CD8-positive, alpha-beta memory T cell (primary cell): ENCODE measurements at places on chromosomes 6 and 20. TPM values are rescaled to one million over a fixed set of nuclear protein-coding genes. Genes with fewer than 3 reads are reported as not detected.

DNA sequence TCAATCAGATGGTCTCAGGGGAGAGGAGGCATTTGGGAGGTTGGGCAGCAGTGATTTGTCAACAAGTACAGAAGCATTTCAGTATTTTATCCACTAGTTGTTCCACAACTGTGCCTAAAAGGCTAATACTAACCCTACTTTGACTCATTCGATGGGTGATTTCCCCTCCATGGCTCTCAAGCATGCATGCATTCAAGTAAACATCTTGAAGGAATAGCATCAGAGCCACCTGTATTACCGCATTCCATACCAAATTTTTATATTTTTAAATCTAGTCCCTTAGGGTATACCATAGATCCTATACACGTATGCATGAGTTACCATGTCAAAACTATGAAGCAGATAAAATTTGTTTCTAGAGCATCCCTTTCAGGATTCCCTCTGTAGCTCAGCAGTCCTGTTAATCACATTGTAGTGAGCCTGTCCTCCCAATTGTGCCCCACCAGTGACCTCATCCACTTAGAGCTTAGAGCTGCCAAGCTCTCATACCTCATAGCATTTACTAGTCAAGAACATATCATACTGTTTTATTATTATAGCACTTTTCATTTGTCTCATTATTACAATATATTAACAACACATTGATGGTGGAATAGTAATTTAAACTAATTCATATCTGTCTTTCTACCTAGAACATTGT, 213.8 kb downstream of the LAMA2 start:
- no peak overlapping the region for H3K27ac ChIP-seq
- DNase-seq: no peak
- H3K27me3 ChIP-seq: no peaks in the 10 kb centered on the region

The TRIM15 gene
- not detected for total RNA-seq

- H3K27ac ChIP-seq: no peak overlapping the region
- no peak overlapping the region for H3K4me3 ChIP-seq
- H3K27me3 ChIP-seq: no peaks in the 10 kb centered on the region
- no peak for DNase-seq
These were observed 233.1 kb upstream of the ZNF217 start for GRCh38 chr20:53826597-53827291.

DNA sequence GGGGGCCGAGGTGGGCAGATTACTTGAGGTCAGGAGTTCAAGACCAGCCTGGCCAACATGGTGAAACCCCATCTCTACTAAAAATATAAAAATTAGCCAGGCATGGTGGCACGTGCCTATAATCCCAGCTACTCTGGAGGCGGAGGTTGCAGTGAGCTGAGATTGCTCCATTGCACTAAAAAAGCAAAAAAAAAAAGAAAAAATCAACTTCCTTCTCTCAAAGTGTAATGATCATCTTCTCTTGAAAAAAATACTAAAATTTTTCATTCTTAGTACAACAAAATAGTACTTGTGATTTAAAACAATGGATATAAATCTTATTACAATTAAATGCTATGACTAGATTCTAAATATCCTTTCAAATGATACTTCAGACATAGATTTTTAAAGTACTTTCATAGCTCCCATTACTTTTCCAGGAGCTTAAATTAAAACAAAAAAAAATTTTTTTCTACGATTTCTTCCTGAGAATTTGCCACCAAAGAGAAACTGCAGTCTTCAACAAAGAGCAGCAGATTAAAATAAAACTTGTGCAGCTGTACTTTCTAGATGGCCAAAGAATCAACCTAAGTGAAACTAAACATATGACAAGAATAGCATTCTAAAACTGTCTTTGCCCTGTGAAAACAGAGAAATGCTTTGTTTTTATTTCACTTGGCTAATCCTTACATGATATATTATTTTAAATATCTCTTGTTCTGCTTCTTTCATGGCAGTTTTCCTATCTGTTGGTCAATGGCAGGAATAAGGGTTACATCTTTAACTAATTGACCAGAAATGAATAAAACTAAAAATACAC, 75.2 kb downstream of the MAP3K5 start:
- no peak overlapping the region for H3K4me3 ChIP-seq
- no peak overlapping the region for H3K27ac ChIP-seq
- H3K4me1 ChIP-seq: no peaks in the 10 kb centered on the region
- DNase-seq: no peak

DNA sequence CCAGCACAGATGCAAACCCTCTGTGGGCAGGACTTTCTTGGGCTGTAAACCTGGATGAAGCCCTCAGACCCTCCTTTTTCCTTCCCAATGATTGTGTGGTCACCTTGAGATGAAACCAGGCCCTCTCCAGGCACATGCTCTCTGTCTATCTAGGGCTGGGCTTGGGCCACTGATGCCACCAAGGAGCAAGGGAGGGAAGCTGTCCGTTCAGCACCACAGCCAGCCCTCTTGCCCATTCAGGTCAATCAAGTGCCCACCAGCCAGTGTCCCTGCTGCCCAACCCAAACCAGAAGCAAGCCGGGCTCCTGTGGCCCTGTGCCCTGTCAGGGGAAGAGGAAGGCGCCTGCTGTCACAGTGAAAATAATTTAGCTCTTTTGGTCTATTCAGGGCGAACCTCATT, 8.0 kb downstream of the STMN3 start:
- no peaks in the 10 kb centered on the region for H3K27me3 ChIP-seq
- no peak for DNase-seq
- H3K4me1 ChIP-seq: peaks cover 8% of the 10 kb centered on the region
- no peak overlapping the region for H3K4me3 ChIP-seq
- H3K27ac ChIP-seq: no peak overlapping the region

- H3K4me1 ChIP-seq: no peaks in the 10 kb centered on the region
- DNase-seq: no peak
- H3K4me3 ChIP-seq: no peak overlapping the region
These were observed 3.0 kb downstream of the SRC start for GRCh38 chr20:37348792-37349516.

DNA sequence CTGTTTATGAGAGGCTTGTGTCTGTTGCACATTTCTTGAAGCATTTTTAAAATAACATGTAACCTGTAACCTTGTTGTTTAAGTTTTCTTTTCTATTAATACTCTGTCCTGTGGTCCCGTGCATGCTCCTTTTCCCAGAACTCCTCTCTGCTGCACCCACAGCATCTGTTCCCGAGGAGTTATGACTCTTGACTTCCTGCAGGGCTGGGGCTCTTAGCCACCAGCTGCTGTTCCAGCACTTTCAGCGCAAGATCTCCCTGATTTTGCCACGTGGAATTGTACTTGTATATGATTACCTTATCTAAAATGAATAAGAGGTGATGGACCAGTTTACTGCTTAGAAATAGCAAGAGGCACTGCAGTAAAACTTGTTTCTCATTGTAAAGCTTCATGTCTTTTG, 150.6 kb downstream of the QKI start:
- H3K27ac ChIP-seq: no peak overlapping the region

- no peaks in the 10 kb centered on the region for H3K27me3 ChIP-seq
- H3K4me1 ChIP-seq: no peaks in the 10 kb centered on the region
- no peaks in the 10 kb centered on the region for H3K36me3 ChIP-seq
- no peak overlapping the region for H3K27ac ChIP-seq
These were observed 57.1 kb upstream of the CEP162 start for GRCh38 chr6:84284428-84285049.

The RSPH9 gene
- not detected for total RNA-seq

The TSHZ2 gene
- total RNA-seq: 1.5 TPM

- H3K27ac ChIP-seq: no peak overlapping the region
- H3K36me3 ChIP-seq: no peaks in the 10 kb centered on the region
These were observed 29.4 kb downstream of the COL20A1 start for GRCh38 chr20:63322146-63322932.

DNA sequence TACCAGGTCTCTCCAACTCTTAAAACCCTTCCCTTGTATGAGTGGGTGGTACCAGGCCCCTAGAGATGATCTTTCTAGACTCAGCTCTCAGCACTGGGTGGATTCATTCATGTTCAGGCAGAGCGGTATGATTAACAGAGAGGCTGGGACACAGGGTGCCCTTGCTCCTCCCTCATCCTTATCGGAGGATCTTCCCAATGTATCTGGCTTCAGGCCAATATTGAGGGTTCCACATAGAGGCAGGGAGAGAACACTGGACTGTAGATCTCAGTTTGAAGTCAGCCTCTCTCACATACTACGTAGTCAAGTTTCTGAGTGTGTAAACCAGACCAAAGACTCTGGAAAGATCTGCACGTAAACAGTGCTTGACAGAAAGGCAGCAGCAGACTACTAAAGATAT, 366.2 kb downstream of the DHX35 start:
- no peak overlapping the region for H3K27ac ChIP-seq
- no peaks in the 10 kb centered on the region for H3K27me3 ChIP-seq
- H3K36me3 ChIP-seq: no peaks in the 10 kb centered on the region
- H3K4me1 ChIP-seq: no peaks in the 10 kb centered on the region
- H3K4me3 ChIP-seq: no peak overlapping the region

GRCh38 chr20:24048024-24048611, 59.5 kb upstream of the GGTLC1 start:
- no peaks in the 10 kb centered on the region for H3K27me3 ChIP-seq
- H3K36me3 ChIP-seq: no peaks in the 10 kb centered on the region
- no peak overlapping the region for H3K4me3 ChIP-seq
- no peak overlapping the region for H3K27ac ChIP-seq
- no peak for DNase-seq

GRCh38 chr6:104653781-104654180, 205.9 kb downstream of the HACE1 start:
- DNase-seq: no peak
- H3K4me1 ChIP-seq: no peaks in the 10 kb centered on the region
- H3K4me3 ChIP-seq: no peak overlapping the region

The COX4I2 gene
- total RNA-seq: not detected

The BPI gene
- not detected for total RNA-seq

The CCN2 gene
- total RNA-seq: not detected

DNA sequence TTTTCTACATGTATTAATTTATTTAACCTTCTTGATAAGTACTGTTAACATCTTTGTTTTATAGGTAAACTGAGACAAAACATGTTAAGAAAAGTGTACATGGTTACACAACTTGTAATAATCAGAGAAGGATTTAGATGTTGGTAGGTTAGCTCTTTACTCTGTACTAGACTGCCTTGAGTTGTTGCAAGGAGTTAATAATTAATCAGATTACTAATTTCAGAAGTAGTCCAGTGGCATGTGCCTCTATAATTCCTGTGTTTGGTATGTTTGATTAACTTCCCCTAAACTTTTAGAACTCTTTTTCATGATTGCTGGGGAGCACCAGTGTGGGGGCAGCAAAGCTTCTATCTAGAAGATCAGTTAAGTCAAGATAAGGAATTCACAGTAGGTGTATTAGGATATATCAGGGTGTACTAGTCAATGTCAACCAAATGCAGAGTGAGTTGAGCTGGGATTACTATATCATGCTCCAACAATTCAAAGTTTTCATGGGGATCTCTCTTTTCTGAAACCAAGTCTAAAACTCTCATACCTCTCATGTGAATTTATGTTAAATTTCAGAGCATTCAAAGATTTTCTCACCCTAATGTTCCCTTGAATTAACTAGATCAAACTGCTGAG, 129.7 kb upstream of the AHI1 start:
- no peaks in the 10 kb centered on the region for H3K4me1 ChIP-seq
- DNase-seq: no peak
- no peak overlapping the region for H3K27ac ChIP-seq
- no peak overlapping the region for H3K4me3 ChIP-seq

DNA sequence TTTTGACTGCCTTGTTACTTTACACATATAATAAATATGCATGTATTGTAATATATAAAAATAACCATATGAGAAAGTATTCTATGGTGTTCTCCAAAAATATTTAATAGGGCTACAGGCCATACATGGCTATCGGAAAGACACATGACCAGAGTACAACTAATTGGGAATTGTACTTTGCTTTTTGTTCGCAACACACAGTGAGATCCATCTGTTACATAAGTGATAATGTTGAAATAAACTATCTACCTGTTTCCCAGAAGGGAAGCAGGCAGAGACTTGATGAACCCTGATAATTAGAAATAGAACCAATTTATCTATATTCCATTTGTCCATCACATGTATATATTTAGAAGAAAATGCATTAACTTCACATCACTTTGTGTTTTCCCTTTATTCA, 344.0 kb upstream of the PLCB4 start:
- no peak overlapping the region for H3K27ac ChIP-seq
- H3K4me1 ChIP-seq: no peaks in the 10 kb centered on the region
- no peaks in the 10 kb centered on the region for H3K27me3 ChIP-seq

- no peak overlapping the region for H3K4me3 ChIP-seq
- no peaks in the 10 kb centered on the region for H3K27me3 ChIP-seq
These were observed 426.5 kb downstream of the CD83 start for GRCh38 chr6:14543971-14544585.

GRCh38 chr20:56925082-56925830, 296.1 kb downstream of the TFAP2C start:
- H3K4me3 ChIP-seq: no peak overlapping the region
- H3K27me3 ChIP-seq: peaks cover 9% of the 10 kb centered on the region
- no peaks in the 10 kb centered on the region for H3K4me1 ChIP-seq
- no peak for DNase-seq
- no peak overlapping the region for H3K27ac ChIP-seq
